Left ventricle myocardium inferior (tissue), 1 donor: ENCODE measurements at places on chromosomes 3 and 15.

DNA sequence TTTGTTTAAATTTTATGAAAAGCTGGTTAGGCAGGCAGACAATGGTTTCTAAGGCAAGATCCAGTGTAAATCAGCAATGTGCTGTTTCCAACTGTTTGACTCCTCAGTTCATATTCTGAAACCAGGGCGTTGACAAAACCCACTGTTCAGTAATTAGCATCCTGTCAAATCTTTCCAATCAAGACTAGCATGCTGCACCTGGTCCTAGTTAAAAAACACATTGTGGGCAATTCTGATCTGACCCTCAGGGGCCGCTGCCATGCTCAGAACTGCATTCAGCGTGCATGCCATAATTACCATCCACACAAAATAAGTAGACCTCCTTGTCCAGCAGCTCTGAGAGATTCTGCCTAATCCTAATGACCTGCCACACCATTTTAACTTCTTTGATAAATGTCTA, 20.9 kb upstream of the RBP1 start:
- DNase-seq = no peak

DNA sequence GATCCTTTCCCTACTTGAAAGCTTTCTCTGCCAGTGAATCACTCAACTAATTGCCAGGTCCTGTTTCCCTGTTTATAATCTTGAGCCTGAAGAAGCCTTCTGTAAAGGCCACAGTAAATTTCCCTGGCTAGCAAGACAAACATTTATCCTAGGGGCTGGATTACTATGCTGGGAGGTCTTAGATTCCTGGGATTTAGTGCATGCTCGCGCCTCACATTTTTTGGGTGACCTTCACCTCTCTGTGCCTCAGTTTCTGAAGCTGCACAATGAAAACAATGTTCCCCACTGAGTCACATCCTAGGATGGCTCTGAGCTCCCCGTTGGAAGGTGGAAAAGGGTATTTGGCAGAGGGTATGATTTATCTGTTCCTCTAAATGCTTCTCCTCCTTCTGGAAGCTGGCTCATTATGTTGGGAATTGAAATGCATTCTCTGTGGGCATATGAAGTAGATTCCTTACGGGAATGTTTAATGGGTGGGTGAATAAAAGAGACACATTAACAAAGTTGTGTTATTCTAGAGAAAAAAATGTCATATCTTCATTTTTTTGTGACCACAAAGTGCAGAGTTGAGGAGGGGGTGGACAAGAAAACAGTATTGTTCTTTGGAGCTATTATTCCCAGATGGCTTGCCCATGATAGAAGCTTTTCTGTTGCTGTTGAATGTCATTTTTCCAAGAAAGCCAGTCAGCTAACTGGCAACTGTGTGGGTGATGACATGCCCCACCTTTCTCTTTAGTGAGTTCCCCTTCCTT, 32.4 kb downstream of the LSM3 start:
- no peak for DNase-seq

GRCh38 chr3:31758322-31758965, 222.6 kb downstream of the OSBPL10 start:
- DNase-seq = no peak

- DNase-seq = no peak
Measured at GRCh38 chr15:89399238-89400115, 64.9 kb upstream of the POLG start.

DNA sequence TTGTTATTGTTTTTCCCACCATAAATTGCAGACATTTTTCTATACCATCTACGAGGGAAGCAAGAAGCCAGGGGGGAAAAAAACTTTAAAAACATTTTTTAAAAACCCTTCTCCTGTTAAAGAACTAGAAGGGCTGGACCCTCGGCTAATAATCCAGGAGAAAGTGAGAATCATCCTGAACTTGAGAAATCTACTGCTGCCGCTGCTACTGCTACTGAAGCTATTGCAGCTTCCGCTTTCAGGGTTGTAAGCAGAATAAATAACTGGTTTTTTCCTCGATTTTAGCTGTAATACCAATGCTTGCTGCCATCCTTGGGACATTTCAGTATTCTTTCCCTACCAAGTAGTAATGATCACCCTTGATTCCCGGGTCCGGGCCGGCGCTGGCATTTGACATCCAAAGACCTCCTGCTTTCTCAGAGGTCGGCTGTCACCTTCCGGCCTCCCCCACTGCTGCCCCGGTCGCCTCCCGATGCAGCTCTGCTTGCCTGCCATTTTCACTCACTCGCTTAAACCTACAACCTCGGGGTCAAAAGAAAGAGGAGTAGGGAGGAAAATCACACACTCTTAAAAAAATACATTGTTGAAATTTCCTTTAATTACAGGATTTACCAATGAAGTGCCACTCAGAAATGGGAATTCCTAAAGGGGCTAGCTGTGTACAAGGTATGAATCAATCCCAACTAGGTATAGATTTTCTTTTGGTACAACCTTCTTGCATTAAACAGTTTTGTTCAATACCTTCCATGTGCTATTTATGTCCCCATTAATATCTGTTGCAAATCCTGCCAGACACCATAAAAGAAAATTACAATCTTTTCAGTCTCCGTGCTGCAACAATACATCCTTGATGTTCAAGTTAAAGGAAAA, 674 bp upstream of the MECOM start:
- DNase-seq = no peak

GRCh38 chr15:69320977-69321554, 22.4 kb downstream of the PAQR5 start:
- DNase-seq = no peak
